ENCODE measurements at places on chromosomes 1 and 21.

DNA sequence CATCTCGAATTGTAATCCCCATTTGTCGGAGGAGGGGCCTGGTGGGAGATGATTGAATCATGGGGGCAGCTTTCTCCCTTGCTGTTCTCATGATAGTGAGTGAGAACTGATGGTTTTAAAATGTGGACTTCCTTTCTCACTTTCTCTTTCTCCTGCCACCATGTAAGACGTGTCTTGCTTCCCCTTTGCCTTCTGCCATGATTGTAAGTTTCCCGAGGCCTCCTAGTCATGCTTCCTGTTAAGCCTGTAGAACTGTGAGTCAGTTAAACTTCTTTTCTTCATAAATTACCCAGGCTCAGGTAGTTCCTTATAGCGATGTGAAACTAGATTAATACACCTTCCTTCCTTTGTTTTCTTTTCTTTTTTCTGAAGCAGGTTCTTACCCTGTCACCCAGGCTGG is 13.9 kb downstream of the DNAJC6 start:
- no peak for DNase-seq

DNA sequence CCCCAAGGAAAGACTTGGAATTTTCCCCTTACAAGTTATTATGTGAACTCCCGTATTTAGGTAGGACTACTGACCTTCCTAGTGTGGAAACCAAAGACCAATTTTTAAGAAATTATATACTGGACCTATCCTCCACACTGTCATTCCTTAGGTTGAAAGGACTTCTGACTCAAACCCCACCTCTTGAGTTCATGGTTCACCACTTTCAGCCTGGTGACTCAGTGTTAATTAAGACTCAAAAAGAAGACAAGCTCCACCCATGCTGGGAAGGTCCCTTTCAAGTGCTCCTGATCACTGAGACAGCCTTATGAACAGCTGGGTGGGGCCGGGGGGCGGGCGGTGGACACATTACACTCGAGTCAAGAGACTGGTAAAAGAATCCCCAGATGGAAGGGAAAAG is 113.2 kb downstream of the LRRC53 start:
- DNase-seq = no peak

GRCh38 chr1:175792136-175792535 is 48.7 kb upstream of the TNR start:
- DNase-seq = no peak

DNA sequence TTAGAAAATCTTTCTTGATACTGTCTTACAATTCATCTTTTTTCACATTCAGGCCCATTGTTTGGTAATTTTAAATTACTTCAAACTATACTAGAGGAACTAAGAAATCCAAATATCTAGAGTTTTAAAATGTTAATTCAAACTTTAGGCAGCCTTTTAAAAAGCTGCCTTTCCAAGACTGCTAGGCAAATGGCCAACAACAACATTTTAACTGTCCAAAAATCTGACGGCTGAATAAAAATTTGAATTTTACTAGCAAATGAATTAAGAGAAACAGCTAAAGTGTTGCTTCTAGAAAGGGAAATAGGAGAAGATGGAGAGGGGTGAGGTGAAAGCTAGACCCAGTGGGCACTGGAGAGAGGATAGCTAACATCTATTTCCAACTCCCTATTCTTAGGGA is 17.2 kb downstream of the DPYD start:
- no peak for DNase-seq

DNA sequence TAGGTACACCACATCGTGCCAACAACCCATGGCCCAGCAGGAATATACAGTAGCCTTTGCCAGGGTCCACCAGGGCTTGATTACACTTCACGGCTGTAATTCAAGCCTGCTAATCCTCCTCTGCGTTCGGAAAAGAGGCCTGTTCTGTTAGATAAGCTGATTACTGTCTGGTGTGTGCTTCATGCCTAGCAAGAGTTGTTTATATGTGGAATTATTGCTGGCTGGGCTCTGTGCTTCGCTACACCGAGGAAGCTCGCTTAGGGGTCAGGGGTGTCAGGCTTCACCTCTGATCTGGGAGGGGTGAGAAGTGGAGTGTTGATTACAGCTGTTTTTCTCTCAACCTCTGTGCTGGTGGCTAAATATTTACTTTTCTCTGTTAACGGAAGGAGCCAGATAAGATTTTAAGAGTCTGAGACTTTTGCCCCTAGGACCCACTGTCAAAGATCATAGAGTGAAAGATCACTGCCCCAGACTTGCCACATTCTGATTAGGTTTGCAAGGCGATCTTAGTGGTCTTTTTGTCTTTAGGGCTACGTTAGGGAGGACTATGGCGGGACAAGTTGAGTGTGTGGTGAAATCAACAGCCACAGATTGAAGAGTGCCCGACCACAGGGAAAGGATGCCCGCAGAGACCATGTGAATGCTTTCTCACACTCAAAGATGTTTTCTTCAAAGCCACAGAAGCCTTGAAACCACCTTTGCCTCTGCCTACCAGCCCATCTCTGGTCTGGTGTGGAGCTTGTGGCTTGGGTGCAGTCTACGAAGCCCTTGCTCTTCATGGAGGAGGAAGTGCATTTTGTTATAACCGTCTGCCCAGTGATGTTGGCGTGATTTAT is 216.1 kb downstream of the PBX1 start:
- DNase-seq = no peak

- no peak for DNase-seq
Observed at GRCh38 chr1:41749991-41750745, 168.6 kb downstream of the HIVEP3 start.

- DNase-seq = no peak
Observed at GRCh38 chr1:244269169-244269568, 182.5 kb downstream of the ADSS2 start.

GRCh38 chr1:114002492-114003239 is 23.4 kb downstream of the OLFML3 start:
- no peak for DNase-seq

- no peak for DNase-seq
Observed at GRCh38 chr1:180948641-180949615, 36.2 kb downstream of the KIAA1614 start.

GRCh38 chr1:220880726-220881506 is 1.7 kb downstream of the HLX start:
- peak; percentile 79 for DNase-seq

DNA sequence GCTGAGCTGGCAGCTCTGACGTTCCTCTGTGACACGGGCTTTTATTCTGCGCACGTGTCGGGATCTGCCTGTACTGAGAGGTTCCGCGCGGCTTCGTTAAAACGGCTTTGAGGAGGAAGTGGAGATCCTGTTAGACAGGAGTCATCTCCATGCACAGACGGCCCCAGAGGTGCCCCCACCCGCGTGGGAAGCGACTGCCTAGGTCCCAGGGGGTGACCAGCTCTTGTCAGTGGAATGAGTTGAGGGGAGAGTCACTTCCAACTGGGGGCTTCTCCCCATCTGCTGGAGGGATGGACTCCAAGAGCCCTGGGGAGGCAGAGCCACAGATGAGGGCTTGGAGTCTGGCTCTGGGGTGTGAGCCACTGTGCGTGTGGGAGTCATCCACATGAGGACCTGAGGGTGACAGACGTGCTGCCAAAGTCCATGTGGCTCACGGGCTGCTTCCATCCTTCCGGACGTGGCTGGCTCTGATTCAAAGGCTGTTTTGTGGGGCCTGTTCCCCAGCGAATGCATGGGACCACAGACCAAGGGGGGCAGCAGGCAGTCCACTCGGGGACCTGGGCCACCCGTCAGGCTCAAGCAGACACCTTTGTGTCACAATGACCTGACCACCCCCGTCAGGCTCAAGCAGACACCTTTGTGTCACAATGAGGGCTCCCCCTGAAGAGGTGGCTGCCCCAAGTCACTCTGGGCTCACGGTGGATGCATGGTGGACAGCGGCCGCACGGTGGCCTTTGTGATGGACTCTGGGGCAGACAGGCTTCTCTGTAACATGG is 26.8 kb downstream of the PTTG1IP start:
- peak; percentile 65 for DNase-seq

- no peak for DNase-seq
Observed at GRCh38 chr1:198876371-198876871, 237.6 kb downstream of the PTPRC start.

- DNase-seq = no peak
Observed at GRCh38 chr1:152000964-152001630, 7.4 kb upstream of the S100A10 start.

DNA sequence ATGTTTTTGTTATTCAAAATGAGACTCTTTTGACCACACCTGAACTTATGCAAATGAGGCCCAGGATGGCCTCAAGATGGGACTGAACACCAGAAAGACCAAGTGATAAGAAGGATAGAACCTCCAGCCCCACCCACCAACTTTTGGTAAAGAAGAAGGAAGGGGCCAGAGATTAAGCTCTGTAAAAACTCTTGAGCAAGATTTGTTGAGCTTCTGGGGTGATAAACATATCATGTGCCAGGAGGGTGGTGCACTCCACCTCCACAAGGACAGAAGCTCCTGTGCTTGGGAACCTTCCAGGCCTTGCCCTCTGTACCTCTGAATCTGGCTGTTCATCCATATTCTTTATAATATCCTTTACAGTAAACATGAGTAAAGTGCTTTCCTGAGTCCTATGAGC is 5.3 kb downstream of the RSPH1 start:
- no peak for DNase-seq

DNA sequence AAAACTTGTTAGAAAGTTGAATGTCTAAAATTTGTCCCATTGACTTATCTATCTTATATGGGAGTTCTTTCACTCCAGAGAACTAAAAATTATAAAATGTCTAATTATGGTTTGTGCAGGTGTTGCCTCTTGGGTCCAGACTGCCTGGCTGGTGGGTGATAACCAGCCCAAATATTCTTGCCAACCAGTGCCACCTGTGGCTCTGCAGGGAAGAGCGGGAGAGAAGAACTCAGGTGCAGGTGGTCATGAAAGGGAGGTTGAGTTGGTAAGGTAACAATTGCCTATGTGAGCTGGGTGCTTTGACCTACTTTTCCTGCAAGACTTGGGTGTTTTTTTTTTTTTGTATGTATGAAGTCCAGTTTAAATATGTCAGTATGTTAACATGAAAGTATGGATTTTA is 10.2 kb downstream of the RPS6KC1 start:
- no peak for DNase-seq

GRCh38 chr1:197920414-197921117 is 3.4 kb downstream of the LHX9 start:
- no peak for DNase-seq

- no peak for DNase-seq
Observed at GRCh38 chr1:163168053-163168452, 34.7 kb downstream of the RGS5 start.

GRCh38 chr21:42739061-42739931 is 85.9 kb downstream of the PDE9A start:
- DNase-seq = no peak

- DNase-seq = no peak
Observed at GRCh38 chr21:14584357-14585095, 38.4 kb upstream of the SAMSN1 start.

DNA sequence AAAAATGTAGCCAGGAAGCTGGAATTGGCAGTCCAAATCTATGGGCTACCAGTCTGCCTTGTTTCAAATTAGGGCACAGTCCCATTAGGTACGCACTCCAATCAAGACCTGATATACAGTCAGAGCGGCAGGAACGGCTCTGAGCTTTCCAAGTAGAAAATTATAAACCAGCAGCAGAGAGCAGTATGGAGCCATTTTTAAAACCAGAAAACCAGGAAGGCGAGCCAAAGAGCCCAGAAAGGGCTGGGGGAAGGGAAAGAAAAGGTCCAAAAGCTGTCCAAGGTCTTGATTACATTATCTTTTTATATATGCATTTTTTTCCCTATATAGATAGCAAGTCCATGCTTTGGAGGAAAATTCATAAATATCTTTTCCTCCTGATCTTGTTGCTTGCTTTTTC is 719.0 kb downstream of the RWDD3 start:
- no peak for DNase-seq

- no peak for DNase-seq
Observed at GRCh38 chr1:2000432-2000831, 3.2 kb downstream of the CFAP74 start.

GRCh38 chr1:224353975-224354925 is 2.4 kb upstream of the CNIH4 start:
- DNase-seq = no peak

DNA sequence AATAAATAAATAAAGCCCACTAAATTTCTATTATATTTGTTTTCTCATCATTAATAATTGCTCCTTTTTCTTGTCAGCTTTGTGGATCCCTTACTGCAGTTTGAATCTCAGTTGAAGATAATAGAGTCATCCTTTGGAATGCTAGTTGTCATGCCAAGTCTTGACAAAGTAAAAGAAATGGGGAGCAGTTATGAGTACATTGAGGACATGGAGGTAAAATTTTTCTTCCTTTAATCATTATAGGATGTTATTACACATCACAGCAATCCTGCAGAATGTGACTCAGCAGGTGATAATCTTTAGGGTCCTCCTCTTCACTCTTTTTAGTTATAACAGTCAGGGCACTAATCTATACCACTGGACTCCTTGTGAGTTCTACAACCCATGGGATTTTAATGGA is 24.1 kb downstream of the MROH9 start:
- DNase-seq = no peak

GRCh38 chr1:201557572-201557958 is 18.6 kb downstream of the NAV1 start:
- no peak for DNase-seq

DNA sequence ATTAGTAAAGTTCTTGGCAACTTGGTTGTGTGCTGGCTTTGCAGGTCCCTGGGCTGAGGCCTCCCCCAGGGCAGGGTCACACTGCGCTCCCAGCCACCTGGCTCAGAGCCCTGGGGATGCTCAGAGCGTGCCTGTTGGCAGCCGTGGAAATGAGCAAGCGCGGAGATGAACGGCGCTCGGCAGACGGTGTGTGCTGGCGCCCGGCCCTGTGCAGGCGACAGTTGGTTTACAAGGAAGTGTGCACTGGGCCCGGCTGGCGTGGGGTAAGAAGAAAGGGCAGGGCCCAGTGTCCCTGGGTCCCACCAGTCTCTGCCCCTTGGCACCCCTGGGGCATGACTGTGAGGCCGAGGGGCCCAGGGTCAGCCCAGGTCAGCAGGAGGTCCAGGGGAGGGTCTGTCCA is 25.7 kb upstream of the PEX10 start:
- no peak for DNase-seq

Data from left ventricle myocardium superior (tissue), 1 donor.